ENCODE measurements at places on chromosomes 11 and 22.

- no peak for DNase-seq
Measured at GRCh38 chr11:126891556-126892217, 108.9 kb downstream of the KIRREL3 start.

- DNase-seq = no peak
Measured at GRCh38 chr22:29266564-29267461, 968 bp downstream of the RHBDD3 start.

GRCh38 chr11:43941257-43941994 lies 1.0 kb upstream of the C11orf96 start:
- DNase-seq = no peak

DNA sequence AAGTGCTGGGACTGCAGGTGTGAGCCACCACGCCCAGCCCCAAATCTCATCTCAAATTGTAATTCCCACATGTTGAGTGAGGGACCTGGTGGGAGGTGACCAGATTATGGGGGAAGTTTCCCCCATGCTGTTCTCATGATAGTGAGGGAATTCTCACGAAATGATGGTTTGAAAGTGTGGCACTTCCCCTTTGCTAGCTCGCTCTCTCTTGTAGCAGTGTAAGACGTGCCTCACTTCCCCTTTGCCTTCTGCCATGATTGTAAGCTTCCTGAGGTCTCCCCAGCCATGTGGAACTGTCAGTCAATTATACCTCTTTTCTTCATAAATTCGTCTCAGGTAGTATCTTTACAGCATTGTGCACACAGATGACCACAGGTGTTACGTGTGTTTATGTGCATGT lies 357.8 kb downstream of the CADM1 start:
- DNase-seq = no peak

DNA sequence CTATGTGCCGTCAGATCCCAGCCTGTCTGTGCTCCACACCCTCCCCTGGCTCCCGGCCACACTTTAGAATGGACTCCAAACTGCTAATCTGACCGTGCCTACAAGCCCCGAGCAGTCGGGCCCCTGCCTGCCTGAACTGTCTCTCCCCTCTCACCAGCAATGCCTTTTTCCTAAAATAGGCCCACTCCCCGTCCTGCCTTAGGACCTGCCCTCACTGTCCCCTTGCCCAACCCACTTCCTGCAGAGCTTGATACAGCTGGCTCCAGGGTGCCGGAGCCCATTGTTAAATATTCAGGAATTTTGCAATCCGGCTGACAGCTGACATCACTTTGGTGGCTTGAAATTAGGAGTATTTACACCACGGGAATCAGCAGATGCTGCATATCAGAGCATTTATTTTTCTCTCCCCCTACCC lies 21.4 kb downstream of the MN1 start:
- DNase-seq = no peak

GRCh38 chr11:130426837-130427341 lies 1.5 kb downstream of the ADAMTS8 start:
- no peak for DNase-seq

GRCh38 chr22:35627267-35628041 lies 10.3 kb upstream of the MB start:
- DNase-seq = peak; percentile 15

DNA sequence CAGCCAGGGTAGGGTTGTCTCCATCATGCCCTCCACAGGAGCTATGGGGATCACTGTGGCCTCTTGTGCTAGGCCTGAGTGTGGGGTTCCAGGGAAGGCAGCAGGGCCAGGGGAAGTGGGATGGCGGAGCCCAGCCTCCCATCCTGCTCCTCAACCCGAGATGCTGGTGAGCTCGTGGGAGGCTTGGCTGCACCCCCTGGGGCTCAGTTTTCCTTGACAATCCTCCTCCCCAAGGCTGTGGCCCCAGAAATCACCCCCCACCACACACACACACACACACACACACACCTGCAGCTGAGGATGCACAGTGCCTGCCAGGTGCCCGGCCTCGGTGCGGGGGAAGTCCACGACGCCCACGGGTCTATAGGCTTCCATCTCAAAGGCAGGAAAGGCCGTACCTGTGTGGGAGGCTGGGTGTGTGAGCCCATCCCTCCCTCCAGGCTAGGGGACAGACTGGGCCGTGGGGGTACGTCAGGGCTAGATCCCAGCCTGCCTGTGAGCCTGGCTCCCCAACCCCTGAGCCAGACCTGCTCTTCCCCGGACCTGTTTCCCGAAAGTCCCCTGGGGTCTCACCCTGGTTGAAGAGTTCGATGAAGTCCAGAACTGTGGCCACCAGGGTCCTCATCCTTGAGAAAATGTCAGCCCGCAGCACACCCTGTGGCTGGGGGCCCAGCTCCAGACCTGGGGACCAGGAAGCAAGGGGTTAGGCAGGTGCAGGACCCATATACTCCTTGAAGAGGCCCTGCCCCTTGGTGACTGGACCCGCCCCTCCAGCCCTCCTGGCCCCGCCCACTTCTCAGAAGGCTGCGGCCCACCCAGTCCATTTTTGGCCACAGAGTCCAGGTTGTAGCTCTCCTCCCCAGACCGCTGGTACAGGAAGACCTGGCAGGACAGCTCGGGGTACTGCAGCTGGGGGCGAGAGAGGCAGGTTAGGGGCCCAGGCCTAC lies 5.2 kb upstream of the TBX10 start:
- no peak for DNase-seq

DNA sequence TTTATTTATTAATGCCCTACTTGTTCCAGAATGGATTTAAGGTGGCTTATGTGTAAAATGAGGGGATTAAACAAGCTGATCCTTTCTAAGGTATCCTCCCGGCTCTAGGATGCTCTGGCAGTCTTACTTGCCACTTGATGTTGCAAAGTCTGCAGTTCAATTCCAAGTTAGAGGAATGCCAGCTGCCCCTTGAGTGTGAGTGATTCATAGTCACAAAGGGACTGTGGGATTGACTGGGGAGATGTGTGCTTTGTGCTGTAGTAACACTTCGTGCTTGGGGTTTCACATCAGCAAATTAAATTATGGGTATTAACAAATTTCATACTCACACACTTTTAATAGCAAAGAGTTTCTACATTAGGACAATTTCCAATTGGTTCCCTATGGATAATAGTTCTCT lies 550.8 kb upstream of the CADM1 start:
- DNase-seq = no peak

GRCh38 chr11:46697303-46697702 lies 3.1 kb downstream of the ARHGAP1 start:
- DNase-seq = no peak

- no peak for DNase-seq
Measured at GRCh38 chr11:9136741-9137140, 45.3 kb upstream of the SCUBE2 start.

- DNase-seq = no peak
Measured at GRCh38 chr11:79582434-79582833, 141.6 kb upstream of the TENM4 start.

- no peak for DNase-seq
Measured at GRCh38 chr11:2135648-2136201, 3.5 kb downstream of the IGF2 start.

DNA sequence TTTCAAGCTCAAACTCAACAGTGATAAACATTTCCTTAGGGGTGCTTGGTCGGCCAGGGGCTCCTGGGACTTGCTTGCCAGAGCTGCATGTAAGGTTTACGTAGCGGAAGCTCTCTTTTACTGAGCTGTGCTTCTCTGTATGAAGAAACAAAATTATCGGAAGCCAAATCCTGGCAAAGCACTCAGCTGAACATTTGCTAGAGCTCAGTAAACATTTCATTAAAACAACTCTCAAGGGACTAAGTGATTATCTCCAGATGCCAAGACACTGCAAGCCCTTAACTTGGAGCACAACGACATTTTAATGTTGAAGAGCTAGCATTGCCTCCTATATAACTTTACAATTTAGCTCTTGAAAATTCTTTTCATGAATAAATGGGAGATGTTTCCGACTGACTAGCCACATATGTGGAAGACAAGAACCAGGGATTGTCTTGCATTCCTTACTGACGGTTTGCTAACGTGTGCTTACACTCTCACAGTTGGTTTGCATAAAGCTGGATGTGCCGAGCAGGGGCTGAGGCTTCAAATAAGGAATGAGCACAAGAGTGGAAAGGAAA lies 43.4 kb downstream of the SCUBE2 start:
- DNase-seq = no peak

GRCh38 chr11:134576721-134577171 lies 164.7 kb upstream of the B3GAT1 start:
- DNase-seq = no peak

DNA sequence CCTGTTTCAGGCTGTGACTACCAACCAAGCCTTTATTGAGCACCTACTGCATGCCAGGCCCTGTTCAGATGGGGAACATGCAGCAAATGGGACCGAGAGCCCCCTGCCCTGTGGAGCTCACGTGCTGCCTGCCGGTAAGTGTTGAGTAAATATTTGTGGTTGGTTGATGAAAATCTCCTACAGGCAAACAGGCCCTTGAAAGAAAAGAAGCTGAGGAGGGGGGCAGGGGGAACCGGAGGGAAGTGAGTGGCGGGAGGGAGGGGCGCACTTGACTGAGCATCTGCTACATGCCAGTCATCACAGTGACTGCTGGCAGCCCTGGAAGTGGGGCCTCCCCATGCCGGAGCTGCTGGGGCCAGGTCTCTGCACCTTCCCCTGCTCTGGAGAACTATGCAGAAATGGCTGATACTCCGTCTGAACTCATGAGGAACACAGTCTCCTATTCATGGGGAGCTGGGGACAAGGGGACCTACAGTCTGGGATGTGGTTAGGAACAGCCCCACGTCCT lies 34.2 kb downstream of the MACROD1 start:
- no peak for DNase-seq

DNA sequence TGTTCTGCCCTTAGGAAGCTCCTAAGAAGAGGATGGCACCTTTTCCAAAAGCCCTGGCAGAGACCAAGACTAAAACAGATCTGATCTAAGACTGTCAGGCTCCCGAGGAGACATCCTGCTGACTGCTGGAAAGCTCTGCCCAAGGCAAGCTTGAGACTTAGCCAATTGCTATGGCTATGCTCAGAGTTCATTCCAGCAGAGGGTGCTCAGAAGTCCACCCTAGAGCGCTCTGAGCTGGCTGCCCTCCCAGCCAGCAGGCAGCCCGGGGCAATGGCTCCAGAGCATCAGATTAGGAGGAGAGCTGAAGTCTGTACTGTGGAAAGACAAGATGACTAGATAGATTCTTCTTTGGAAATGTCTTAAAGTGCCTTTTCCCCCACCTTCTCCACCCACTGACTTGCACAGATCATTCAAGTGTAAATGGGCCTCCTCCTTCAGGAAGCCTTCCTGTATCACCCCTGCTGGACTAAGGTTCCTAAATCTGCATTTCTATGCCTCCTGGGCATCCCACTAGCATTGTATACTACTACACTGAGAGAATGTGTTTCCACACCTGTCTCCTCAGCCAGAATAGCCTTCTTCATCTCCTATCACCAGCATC lies 23.4 kb downstream of the LRRC55 start:
- DNase-seq = no peak

- no peak for DNase-seq
Measured at GRCh38 chr11:33912405-33913361, 20.8 kb upstream of the LMO2 start.

GRCh38 chr22:22057617-22058378 lies 75.2 kb upstream of the TOP3B start:
- no peak for DNase-seq

- no peak for DNase-seq
Measured at GRCh38 chr11:133570376-133570775, 38.1 kb upstream of the OPCML start.

GRCh38 chr22:50271519-50271970 lies 1.4 kb upstream of the MAPK11 start:
- DNase-seq = peak; percentile 50

GRCh38 chr22:24728790-24729637 lies 45.5 kb downstream of the PIWIL3 start:
- no peak for DNase-seq

Measured in T-helper 1 cell (primary cell).